ENCODE measurements at places on chromosomes 3 and 15.

DNA sequence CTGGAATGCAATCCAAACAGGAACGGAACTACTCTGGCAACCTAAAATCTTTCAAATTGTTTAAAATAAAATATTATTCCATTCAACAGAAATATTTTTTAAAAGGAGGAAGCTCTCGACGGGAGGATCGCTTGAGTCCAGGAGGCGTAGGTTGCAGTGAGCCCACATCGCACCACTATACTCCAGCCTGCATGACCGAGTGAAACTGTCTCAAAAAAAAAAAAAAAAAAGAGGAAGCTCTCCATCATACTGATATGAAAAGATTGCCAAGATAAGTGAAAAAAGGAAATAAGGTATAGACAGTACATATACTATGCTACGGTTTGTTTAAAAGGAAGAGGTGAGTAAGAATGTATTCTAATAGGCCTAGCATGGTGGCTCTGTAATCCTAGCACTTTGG, 3.6 kb downstream of the RAD18 start:
- no peak for DNase-seq

GRCh38 chr3:195198426-195199346, 72.3 kb downstream of the XXYLT1 start:
- no peak for DNase-seq

GRCh38 chr15:74831813-74832495, 5.5 kb downstream of the CPLX3 start:
- DNase-seq: no peak

DNA sequence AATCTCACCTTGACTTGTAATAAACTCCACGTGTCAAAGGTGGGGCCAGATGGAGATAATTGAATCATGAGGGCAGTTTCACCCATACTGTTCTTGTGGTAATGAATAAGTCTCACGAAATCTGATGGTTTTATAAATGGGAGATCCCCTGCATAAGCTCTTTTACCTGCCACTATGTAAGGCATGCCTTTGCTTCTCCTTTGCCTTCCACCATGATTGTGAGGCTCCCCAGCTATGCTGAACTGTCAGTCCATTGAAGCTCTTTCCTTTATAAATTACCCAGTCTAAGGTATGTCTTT, 45.5 kb downstream of the SUCNR1 start:
- no peak for DNase-seq

DNA sequence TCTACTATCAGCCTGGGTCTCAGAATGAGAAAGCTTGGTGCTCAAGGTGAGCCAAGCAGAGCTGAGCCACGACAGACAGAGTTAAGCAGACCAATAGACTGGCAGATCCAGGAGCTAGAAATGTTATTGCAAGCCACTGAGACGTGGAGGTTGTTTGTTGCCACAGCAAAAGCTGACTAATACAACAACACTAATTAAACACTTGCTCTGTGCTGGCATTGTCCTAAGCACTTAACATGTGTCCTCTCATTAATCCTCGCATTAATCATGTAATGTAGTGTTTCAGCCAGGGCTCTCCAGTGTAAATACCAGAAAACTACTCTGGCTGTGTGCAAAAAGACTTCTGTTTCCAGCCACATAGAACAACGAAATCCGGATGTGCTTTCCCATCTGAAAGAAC, 11.6 kb upstream of the SPSB4 start:
- no peak for DNase-seq

GRCh38 chr15:49361370-49361769, 61.7 kb upstream of the FGF7 start:
- no peak for DNase-seq

DNA sequence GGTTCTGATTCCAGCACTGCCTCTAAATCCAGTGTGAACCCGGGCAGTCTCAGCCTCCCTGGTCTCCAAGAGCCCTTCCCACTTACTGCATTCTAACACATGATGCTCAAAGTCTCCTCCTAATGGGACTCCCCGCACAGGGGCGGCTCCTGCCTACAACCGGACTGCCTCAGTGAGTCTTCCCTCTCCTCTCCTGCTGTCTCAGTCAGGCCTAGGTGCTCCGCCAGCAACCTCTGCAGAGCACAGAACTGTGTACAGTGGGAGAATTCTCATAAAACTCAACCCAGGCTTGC, 28.9 kb downstream of the TBC1D2B start:
- DNase-seq: no peak

GRCh38 chr3:129893581-129894070, at the start of gene TMCC1:
Gene TMCC1 (minus strand): TSS chr3:129893711.
- peak; percentile 76 for DNase-seq

DNA sequence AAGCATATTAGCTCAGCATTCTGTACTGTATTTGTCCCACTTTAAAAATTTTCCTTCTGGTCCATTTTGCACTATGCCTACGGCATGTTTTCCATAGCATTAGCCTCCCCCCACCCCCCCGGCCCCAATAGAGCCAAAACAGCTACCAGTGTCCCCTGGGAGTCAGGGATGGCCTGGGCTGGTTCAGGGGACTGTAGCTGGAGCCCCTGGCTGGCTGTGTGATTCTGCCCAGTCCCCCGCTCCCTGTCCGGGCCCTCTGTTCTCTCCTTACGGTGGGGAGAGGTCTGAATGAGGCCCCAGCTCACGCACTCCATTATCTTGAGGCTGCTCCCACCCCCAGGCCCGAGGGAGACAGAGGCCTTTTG, 70.1 kb downstream of the KLF15 start:
- no peak for DNase-seq

- DNase-seq: peak; percentile 20
These were observed 128.8 kb upstream of the ZBTB20 start for GRCh38 chr3:115275896-115276295.

DNA sequence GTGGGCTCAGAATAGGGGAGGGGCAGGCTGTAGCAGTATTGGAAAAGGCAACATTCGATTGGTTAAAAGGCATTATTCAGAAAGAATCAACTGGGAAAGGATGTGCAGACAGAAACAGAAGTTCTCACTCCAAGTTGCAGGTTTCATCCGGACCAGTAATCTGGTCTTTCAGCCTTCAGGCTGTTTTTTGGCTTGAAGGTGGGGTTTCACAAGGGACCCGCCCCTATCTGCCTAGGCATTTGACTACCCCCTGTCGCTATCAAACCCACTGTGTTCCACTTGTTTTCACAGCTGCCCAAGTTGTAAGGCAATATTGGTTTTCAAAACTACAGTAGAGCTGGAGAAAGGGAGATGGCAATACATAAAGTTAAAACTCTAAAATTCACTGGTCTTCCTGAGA, 96.9 kb downstream of the VPS8 start:
- no peak for DNase-seq

DNA sequence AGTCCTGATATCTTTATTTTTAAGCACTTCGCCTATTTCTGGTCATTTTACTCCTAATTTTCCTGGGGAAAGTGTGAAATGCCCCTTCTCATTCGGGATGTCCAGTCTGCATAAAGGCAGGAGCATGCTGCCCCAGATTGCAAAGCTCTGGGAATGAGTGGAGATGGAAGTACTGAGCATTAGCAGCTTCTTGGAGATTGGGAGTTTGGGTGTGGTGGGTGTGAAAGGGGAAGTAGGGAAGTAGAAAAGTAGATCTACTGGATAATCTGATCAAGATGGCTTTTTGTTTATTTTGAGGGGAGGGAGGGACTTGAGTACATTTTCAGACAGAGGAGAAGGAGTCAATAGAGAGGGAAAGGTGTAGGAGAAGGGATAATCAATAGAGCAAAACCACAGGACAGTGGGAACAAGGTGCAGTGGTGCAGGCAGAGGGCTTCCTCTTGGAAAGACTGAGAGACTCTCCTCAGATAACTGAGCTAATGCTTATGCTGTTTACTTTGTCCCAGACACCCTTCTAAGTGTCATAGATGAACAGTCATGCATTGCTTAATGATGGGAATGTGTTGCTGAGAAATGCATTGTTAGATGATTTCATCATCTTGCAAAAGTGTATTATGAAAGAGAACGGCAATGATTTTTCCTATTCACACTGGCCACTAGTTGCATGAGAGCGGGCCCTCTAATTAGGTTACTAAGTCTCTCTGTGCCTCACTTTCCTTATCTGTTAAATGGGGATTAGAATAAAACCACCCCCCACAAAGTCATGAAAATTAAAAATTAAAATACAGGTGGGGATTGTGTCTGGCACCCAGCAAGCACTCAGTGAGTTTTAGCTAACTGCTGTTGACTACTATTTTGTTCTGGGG, 45.5 kb downstream of the PHLDB2 start:
- DNase-seq: peak; percentile 98

- DNase-seq: peak; percentile 10
These were observed 138.1 kb upstream of the DAZL start for GRCh38 chr3:16743276-16743675.

GRCh38 chr15:78340231-78341056, at the start of gene CRABP1:
Gene CRABP1 (plus strand): TSS chr15:78340353. CDS start chr15:78340429, 76 bp downstream.
- DNase-seq: no peak

DNA sequence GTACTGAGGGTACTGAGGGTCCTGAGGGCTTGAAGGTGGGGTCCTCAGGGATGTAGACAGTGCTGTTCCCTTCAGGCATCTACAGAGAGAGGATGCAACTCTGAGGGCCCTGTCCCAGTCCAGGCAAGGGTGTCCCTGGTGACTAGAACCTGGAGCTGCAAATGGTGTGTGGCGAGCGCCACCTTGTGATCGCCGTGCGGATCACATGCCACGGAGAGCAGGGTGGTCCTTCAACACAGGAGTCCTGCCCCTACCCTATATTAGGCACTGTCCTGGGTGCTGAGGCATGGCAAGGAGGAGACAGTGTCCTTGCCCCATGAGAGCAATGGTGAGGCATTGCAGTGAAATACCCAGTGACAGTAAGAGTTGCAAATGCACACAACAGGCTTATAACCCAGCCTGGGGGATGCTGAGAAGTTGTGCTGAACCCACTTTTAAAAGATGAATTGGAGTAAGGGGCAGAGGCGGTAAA, 23.6 kb downstream of the RHCG start:
- peak; percentile 51 for DNase-seq

DNA sequence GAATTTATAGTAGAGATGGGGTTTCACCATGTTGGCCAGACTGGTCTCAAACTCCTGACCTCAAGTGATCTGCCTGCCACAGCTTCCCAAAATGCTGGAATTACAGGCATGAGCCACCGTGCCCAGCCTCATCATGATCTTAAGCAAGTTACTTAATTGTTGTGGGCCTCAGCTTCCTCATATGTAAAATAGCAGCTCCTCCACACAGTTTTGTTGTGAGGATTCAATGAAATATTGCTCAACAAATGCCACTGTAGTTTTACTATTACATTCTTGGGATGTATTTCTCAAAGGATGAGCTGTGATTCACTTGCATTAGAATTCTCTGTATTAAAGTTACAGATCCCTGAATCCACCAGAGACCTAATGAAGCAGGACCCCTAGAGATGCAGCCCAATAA, 168.8 kb downstream of the ADAMTS9 start:
- peak; percentile 80 for DNase-seq

- DNase-seq: no peak
These were observed 86.8 kb downstream of the IGF2BP2 start for GRCh38 chr3:185737740-185738680.

GRCh38 chr3:189947948-189948723, 172.6 kb downstream of the P3H2 start:
- peak; percentile 31 for DNase-seq

GRCh38 chr3:54192026-54192425, 69.7 kb downstream of the CACNA2D3 start:
- DNase-seq: no peak

DNA sequence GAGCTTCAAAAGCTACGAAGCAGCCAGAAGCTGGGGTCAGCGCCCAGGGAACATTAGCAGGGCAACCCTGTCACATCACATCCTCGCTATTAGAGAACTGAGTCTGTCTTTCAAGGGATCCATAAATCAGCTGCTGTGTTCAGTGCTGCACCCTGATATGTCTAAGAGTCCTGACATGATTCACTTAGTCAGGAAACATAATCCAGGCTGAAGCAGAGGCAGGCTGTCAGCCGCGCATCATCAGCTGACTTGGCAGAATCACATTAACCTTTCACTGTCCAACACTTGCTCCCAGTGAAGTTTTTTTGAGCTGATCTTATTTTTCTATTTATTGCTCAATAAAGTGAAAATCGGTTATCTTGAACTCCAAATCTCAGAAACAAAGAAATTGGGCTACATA, 23.5 kb downstream of the MYH15 start:
- peak; percentile 87 for DNase-seq

GRCh38 chr3:164326714-164327113, 751.6 kb downstream of the SI start:
- DNase-seq: no peak

GRCh38 chr3:148238421-148238821, 459.3 kb upstream of the AGTR1 start:
- DNase-seq: no peak

DNA sequence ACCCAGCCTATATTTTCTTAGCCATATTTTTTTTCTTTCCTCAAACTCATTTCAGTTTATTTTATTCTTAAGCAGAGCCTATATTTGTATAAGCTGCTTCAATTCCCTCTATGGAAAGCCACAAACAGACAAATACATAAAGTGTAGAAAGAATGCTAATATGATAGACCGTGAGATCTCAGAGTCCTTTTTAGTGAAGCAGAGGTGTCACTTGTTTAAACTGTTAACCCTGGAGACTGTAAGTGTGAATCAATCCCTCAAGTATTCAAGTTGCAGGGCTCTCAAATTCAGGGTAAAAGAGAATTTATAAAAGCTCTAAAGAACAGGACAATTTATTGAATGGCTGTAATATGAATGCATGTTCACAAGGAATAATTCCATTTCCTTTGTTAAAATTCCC, 72.2 kb upstream of the BHLHE40 start:
- DNase-seq: no peak

DNA sequence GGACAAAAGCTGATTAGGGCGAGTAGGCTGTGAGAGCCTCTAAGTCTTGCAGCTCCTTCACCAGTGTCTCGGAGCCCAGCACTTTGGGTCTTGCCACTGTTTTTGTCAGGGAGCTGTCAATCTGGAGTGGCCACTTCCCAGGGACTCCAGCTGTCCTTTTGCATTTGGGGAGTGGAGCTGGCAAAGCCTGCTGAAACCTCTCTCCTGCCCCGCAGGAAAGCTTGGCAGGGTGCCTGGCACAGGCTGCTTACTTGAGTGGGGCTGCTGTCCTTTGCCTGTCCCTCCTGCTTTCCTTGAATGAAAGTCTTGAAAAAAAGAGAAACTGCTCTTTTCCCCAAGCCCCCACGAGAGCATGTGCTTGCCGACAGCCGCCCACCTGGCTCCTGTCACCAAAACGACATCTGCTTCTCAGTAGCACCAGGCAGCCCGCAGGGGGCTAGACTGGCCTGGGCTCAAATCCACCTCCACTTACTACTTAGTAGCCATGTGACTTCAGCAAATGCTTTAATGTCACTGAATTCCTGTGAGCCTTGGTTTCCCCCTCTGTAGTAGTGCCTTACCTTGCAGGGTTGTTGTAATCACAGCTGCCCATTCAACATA, 13.7 kb downstream of the USP13 start:
- peak; percentile 25 for DNase-seq

DNA sequence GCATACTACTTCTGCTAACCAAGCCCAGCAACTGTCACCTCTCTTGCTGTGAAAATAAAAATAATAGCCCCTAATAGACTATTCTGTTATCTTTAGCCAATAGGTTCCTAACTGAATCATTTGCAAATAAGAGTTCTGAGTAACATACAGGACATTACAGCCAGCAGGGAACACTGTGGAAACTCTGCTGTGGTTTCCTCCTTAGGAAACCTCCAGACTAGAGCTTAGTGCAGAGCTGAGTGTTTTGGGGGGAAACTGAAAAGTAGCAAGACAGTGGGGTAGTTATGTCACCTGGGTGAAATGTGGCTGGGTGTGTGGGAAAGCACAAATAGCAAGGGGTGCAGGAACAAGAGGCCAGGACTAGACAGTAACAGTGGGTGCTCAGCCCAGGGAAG, 32.4 kb downstream of the DZIP1L start:
- DNase-seq: peak; percentile 70

GRCh38 chr3:114179575-114179974, 723 bp upstream of the DRD3 start:
- peak; percentile 48 for DNase-seq

All from iris pigment epithelial cell (primary cell).